ENCODE measurements at places on chromosomes 13 and 19.

GRCh38 chr13:43787997-43788396 lies 1.2 kb upstream of the ENOX1 start:
- DNase-seq = no peak

- no peak for DNase-seq
Measured at GRCh38 chr13:111401151-111401550, 80.7 kb downstream of the TEX29 start.

DNA sequence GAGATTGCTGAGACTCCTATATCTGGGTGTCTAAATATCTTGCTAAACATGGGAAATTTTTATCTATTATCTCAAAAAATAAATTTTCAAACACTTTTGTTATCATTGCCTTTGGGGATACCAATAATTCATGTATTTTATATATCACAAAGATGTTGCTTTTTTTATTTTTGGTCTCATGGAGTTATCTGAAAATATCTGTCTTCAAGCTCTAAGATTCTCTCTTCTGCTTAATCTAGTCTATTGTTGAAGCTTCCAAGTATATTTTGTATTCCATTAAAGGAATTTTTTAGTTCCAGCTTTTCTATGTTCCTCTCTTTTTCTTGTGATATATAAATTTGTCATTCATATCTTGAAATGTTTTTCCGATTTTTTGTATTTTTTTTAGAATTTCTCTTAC lies 812.0 kb downstream of the DACH1 start:
- no peak for DNase-seq

- DNase-seq = no peak
Measured at GRCh38 chr13:98299966-98300350, 122.9 kb upstream of the RNF113B start.

DNA sequence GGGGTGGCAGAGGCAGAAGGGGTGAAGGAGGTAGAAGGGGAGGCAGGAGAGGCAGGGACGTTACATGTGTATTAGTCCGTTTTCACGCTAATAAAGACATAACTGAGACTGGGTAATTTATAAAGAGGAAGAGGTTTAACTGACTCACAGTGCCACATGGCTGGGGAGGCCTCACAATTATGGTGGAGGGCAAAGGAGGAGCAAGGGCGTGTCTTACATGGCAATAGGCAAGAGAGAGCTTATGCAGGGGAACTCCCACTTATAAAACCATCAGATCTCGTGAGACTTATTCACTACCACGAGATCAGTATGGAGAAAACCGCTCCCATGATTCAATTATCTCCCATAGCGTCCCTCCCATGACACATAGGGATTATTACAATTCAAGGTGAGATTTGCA lies 19.0 kb upstream of the ACOD1 start:
- DNase-seq = no peak

DNA sequence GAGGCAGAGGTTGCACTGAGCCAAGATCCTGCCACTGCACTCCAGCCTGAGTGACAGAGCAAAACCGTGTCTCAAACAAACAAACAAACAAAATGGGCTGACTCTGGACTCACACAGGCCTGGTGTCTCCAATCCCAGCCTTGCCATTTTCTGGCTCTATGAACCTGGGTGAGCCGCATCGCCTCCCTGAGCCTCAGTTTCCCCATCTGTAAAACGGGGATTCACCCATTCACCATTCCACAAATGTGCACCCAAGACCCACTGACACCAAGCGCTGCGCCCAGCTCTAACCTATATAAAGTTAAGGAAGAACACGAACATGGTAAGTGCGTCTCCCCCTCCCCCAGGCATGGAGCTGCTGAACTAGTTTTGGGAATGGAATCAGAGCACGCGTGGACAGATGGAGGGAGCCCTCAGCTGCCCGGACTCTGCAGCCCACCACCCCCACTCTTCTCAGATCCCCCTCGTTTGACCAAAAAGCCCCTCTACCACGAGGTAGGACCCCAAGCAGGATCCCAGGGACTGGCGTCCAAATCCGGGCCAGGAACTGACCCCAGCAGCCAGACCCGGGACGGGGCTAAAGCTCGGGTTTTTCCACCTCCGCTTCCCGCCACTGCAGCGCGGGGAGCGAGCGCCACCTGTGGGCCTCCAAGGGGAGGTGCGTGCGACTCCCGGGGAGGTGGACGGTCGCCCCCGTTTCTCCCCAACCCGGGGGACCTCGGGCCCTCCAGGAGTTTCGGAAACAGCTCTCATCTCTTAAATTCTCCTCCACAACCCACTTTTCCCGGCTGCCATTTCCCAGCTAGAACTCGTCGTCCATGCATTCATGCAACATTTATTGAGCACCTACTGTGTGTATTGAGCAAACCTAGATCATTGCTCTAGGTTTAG lies 33.0 kb upstream of the ADGRE5 start:
- DNase-seq = peak; percentile 35

- DNase-seq = no peak
Measured at GRCh38 chr13:38265132-38265497, 84.5 kb upstream of the UFM1 start.

DNA sequence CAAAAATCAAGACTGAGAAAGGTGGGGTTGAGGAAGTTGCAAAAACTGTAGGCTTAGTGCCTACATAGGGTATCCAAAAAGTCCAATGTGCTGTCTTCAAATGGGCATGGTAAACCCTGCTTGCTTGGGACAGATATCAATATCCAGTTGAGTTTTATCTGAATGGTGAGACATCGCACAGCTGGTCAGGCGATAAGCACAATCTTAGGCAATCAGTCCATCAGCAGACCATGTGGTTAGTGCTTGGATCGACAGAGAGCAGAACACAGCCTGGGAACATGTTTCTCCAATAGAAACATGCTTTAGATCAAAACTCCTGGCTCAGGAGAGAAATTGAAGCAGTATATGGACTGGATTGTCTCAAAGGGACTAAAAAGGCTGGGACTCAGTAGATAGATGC lies 151.3 kb upstream of the IPO5 start:
- DNase-seq = no peak

- no peak for DNase-seq
Measured at GRCh38 chr13:40570930-40571329, 95.5 kb downstream of the FOXO1 start.

DNA sequence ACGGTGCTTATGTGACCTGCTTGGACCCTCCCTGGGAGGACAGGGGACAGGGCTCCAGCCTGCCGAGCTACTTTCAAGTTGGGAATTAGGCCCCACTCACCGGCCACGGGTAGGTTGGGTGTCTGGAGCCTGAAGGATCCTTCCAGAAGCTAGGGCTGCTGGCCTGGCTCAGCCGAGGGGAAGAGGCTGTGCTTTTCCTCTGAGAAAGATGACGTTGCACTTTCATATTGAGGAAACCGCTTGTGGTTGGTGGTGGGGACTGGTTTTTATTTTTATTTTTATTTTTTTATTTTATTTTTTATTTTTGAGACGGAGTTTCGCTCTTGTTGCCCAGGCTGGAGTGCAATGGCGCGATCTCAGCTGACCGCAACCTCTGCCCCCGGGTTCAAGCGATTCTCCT lies at the start of gene TMEM150B:
Gene TMEM150B, minus strand, starts transcription at position 170 of the 400 bp plus-strand sequence. CDS start 4,305 bp downstream, outside the sequence.
- no peak for DNase-seq

GRCh38 chr19:35164418-35164817 lies 9.9 kb downstream of the FXYD5 start:
- no peak for DNase-seq

- no peak for DNase-seq
Measured at GRCh38 chr13:89490661-89491060, 1819.5 kb downstream of the SLITRK5 start.

DNA sequence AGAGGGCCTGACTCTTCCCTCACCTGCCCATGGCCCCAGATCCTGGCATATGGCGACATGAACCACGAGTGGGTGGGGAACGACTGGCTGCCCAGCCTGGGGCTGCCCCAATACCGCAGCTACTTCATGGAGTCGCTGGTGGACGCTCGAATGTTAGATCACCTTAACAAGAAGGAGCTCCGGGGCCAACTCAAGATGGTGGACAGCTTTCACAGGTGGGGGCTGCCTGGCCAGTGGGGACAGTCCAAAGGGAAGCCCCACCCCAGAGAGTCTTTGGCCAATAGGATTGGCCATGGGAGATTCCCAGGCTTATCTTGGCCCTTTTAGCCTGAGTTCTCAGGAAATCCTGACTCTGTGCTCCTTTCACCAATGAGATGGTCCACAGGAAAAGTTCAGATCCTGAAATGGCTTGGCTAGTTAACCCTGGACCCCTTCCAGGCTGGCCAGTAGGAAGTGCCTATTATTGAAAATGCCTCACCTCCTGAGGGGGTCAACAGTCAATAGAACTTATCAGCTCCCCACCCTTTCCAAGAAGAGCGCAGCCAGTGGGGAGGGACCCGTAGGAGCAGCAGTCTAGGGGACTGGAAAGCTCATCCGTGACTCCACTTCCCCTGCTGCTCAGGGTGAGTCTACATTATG lies 7.0 kb downstream of the HRC start:
- DNase-seq = no peak

- DNase-seq = no peak
Measured at GRCh38 chr13:62643007-62643483, 1227.4 kb upstream of the PCDH20 start.

GRCh38 chr13:84570831-84571230 lies 688.6 kb upstream of the SLITRK1 start:
- DNase-seq = no peak

- DNase-seq = no peak
Measured at GRCh38 chr19:18423258-18424020, 4.2 kb downstream of the SSBP4 start.

DNA sequence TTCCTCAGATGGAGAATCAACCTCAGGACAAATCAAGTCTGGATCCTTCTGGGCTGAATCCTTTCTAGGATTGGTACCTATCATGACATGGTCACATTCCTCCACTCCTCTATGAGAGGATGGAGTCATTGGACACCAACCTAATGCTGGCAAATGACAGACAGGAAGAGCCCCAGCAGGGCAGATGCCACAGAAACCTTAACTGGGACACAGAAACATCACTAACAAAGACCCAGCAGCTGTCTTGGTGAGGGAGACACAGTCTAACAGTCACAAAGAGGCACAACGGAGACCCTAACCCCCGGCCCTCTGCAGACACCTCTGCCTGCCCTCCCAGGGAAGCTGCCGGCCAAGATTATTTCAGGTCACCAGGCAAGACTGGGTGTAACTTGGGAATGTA lies 2.1 kb downstream of the ANKRD27 start:
- no peak for DNase-seq

- DNase-seq = no peak
Measured at GRCh38 chr13:95624020-95624419, 20.5 kb downstream of the DZIP1 start.

GRCh38 chr13:61654481-61654880 lies 238.8 kb upstream of the PCDH20 start:
- no peak for DNase-seq

DNA sequence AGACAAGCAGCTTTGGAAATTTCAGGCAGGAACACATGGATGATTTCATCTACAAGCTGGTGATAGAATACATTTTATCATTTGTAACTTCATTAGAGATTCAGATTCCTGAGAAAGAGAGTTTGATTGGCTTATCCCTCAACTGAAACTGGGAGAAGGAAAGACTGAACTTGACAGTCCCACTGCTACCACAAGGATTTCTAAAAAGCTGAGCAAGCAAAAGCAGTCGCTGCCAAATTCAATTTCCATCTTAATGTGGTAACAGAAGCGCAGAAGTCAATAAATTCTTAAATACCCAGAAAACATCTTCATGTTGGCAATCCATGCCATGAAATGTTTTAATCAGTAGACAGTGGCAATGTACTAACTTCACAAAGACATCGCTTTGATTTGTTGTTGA lies 172.1 kb upstream of the DACH1 start:
- no peak for DNase-seq

DNA sequence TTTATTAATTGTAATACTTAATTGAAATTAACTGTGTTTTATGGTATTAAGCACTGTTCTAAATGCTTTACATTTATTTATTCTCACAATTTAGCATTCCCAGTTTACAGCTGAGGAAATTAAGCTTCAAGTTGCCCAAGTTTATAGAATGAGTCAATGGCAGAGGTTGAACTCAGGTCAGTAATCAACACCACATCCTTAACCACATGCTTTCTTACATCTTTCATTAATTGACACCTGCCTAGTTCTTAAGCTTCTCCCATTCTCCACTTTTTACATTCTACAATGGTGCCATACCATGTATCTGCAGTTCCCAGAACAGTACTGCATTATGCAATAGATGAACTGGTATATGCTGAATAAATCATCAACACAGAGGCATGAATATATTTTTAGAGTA lies 11.7 kb upstream of the RBM26 start:
- DNase-seq = no peak

DNA sequence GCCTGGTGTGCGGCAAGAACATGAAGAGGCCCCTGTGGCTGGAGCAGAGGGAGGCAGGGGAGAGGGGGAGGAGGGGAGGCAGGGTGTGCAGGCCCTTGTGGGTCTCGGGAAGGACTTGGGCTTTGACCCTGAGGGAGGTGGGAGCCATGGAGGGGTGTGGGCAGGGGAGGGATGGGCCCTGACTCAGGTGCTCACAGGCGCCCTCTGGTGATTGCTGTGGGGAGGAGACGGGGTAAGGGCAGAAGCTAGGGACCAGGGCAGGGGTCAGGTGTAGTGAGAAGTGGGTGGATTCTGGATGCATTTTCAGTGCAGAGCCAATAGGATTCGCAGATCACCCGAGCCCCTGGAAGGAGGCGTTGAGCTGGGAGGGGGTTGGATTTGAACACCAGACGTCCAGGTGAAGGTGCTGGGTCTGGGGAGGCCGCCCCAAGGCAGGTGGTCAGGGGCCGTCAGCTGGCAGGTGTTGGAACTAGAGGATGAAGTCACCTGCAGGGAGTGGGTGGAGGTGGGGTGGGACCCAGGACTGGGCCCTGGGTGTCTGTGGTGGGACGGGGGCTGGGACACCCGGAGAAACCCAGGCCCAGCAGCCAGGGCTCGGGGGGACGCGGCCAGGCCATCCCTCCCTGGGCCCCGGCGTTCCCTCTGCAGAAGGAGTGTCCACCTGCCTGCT lies 185.4 kb downstream of the KDM4B start:
- DNase-seq = no peak

DNA sequence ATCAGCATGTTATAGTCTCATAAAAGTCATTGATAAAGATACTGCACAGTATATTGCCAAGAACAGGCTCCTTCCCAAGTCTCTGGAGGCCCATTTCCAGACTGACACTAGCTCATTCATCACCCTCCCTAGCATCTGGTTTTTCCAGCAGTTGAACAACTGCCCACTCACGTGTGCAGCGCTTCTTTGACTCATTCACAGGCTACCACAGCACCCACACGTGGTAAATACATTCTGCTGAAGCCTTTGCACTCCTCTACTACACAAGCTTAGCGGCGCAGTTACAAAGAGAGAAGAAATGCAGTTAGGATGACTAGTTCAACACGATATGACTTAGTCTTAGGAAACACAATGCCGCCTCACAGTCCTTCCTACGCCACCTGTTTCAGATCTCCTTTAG lies 87.7 kb downstream of the DOCK9 start:
- no peak for DNase-seq

DNA sequence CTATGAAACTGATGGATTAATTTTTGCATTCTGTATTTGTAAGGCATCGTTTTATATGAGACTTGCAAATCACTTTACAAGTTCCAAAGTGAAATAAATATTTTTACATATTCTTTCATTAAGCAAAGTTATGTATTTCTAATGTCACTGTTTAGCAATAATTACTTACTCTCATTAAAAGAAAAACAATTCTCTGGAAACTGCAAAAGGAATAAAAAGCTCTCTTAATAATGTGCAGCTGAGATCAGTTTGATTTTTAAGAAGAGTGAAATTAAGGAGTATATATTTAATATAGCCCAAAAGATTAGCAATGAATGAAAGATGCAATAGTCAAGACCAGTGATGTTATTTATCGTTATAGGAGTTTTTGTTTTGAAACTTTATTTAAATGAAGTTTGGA lies 155.2 kb downstream of the GPC5 start:
- no peak for DNase-seq

Data from stimulated activated CD4-positive, alpha-beta T cell treated with anti-CD3 and anti-CD28 coated beads, Interleukin-15, amount 100 ng/mL, for 1 hour (primary cell).